ENCODE measurements at places on chromosomes 1 and 21.

DNA sequence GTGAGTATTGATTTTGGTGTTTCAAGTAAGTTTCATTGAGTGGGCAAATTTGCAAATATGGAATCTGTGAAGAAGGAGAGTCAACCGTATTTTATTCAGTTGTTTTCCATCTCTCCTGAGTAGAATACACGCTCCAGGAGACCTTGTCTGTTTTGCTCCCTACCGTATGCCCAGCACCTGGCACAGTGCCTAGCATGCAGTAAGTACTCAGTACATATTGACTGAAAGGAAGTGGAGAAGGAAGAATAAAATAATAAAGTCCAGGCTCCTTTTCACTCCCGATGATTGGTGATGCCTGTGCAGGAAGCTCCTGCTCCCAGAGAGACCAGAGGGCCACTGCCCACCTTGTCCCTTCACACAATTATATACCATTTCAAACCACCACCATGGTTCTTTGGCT, 59.4 kb upstream of the NEK2 start:
- DNase-seq = no peak

GRCh38 chr1:34781844-34782391, 904 bp downstream of the GJB3 start:
- no peak for DNase-seq

- DNase-seq = no peak
These were observed 177.0 kb downstream of the EIF4G3 start for GRCh38 chr1:20999525-21000244.

- no peak for DNase-seq
These were observed 943 bp downstream of the ERRFI1 start for GRCh38 chr1:8025061-8025670.

- no peak for DNase-seq
These were observed 10.0 kb downstream of the KLF18 start for GRCh38 chr1:44131411-44131810.

DNA sequence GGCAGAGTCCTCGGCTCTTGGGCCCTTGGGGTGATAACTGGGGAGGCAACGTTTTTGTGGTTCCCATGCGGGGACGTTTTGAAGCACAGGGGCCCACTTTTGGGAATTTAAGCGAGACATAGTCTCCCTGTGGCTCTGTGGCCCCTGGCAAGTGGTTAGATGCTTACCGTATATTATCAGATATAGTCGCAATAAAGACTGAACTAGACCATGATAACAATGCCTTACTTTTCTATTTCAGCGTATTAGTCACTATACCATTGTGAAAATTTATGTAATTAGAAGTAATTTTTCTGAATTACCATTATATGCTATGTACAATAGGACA, 538 bp upstream of the RCAN1 start:
- DNase-seq = no peak

GRCh38 chr21:27083144-27083543, 116.3 kb upstream of the ADAMTS5 start:
- no peak for DNase-seq

Measured in activated naive CD4-positive, alpha-beta T cell (primary cell).